ENCODE measurements at places on chromosomes 5 and 9.
A peak's percentile ranks its signal among the peaks of the same experiment; 100 is the strongest.

DNA sequence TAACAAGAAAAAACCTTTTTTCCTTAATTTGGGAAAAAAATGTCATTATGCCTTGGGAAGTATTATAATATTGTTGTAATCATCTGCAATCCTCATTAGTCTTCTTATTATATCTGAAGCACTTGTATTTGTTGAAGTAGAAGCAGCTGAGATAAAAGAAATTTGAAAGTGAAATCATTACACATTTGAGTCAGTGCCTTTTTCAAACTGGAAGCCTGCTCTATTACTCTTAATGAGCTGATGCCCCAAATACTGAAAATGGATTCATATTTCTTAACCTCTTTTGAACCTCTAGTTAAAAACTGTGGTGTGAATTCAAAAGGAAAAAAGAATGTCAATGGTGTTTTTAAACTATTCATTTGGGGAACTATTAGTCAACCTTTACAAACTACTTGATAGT, 1027.7 kb downstream of the NR2F1-AS1 start:
- no peak for DNase-seq

- DNase-seq = no peak
Measured at GRCh38 chr5:113344973-113345940, 89.5 kb downstream of the TSSK1B start.

- no peak for DNase-seq
Measured at GRCh38 chr9:70656281-70656680, 241.8 kb upstream of the KLF9 start.

- DNase-seq = no peak
Measured at GRCh38 chr5:68290260-68290674, 74.7 kb downstream of the PIK3R1 start.

DNA sequence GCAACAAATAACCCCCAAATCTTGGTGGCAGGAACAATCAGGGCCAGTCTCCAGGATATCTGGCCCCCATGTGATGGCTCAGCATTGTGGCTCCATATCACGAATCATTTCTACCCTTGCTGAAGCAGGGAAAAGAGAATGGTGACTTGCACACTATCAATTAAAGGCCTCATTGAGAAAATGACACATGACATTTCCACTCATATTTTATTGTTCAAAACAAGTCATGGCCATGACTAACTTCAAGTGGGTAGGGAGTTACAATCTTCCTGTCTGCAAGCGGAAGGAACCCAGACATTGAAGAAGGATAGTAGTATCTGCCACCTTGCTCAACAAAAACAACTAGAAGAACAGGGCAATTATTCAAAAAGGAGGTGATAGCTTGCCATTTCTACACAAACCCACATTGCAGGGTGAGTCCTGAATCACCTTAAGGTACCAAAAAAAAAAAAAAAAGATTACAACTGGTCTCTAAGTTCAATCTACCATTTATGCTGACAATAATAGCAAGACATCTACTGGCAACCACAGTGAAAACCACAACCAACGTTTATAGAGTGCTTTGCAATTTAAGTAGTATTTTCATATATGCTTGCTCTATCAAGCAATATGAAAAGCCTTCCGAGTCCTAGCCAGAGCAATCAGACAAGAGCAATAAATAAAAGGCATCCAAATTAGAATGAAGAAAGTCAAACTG, 186.7 kb upstream of the DAPK1 start:
- no peak for DNase-seq

DNA sequence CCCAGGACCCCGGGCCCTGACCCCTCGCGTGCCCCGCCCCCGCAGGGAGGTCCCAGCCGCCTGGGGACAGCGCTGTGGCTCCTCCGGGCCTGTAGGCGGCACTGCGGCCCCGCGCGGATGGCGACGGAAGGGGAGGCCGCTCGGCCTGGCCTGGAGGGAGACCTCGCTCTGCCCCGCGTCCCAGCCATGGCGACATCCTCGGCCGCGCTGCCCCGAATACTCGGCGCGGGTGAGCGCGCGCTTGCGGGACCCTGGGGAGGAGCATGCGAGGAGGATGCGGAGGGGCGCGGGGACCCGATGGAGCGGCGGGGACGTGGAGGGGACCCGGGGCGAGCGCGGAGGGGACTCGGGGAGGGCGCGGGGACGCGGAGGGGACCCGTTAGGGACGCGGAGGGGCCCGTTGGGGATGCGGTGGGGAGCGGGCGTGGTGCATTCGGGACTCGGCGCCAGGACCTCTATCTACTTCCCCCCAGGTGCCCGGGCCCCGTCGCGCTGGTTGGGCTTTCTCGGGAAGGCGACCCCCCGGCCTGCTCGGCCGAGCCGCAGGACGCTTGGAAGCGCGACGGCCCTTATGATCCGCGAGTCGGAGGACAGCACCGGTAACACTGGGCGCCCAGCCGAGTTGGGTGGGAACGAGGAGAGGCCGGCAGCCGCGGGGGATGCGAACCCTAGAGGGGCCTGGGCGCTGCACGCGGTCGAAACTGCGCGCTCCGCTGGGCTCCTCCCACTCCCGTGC, at the start of gene MRPS2:
Gene MRPS2, plus strand, starts transcription at position 158 of the 736 bp plus-strand sequence. Its CDS starts 29 bp downstream, at position 187.
- peak; percentile 79 for DNase-seq

- no peak for DNase-seq
Measured at GRCh38 chr5:127834094-127834531, 130.9 kb downstream of the CCDC192 start.

GRCh38 chr5:62259699-62260250, 46.2 kb upstream of the KIF2A start:
- DNase-seq = no peak

GRCh38 chr5:93586736-93587596, 3.9 kb downstream of the NR2F1 start:
- no peak for DNase-seq

- no peak for DNase-seq
Measured at GRCh38 chr5:73378070-73378469, 70.5 kb downstream of the FOXD1 start.

GRCh38 chr5:154611341-154611767, 133.3 kb upstream of the HAND1 start:
- DNase-seq = no peak

DNA sequence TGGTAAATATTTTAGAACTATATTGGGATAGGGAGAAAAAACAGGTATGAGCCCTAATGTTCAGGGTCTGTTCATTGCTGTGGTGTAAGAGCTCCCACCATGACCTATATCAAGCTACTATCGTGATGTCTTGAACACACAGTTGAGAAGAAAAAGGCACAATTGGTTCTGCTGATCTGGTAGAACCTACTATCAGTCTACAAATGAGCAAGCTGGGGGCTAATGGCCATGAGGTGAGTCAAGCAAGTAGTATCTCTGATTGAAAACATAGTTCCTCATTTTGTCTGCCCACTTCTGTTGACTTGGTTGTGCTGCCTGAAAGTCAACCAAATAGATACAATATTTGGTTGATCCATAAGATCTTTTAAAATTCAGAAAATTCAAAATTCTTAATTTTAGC, 1026.3 kb downstream of the CDH12 start:
- DNase-seq = no peak

DNA sequence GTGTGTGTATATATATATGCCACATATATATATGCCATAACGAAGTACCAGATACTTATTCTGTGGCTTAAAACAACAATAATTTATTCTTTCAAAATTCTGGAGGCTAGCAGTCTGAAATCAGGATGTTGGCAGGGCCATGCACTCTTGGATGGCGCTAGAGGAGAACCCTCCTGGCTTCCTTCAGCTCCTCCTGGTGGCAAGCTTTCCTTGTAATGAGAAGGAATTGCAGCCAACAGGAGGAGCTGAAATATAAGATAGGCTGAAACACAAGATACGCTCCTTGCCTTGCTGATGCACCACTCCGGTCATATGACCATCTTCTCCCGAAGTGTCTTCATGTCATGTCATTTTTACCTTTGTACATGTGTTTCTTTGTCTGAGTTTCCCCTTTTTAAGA, 368.1 kb upstream of the CTNND2 start:
- DNase-seq = no peak

DNA sequence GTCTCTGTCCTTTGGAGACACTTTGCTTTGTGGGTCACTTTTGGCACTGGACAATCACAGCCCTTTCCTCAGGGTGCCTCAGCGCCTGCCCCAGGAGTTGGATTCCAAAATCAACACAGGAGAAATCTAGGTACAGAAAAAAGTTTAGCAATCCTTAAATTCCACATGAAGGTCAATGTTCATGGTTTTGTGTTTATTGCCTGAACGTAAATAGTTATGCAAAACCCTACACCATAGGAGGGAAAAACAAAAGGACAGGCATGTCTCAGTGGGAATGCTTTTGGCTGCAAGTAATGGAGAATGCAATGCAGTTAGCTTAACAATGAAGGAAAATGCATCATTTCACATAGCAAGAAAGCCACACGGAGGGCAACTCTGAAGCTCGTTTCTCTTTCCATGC, 6.5 kb upstream of the HMCN2 start:
- DNase-seq = no peak

DNA sequence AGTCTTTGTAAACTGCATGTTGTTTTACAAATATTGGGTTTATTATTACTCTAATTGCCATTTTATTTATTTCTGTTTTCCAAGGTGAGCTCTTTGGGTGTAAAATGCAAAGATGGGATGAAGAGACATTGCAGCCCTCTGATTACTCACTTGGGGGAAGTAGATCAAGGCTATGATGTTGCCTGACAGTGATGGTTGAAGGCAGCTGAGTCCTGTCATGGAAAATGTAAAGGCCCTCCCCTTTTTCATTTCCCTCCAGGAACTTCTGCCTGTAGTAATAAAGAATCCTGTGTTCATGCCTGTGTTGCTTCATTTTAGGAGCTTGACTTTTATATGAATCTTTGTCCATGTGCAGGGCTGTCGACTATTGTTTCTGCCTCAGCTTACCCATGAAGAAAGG, 605.4 kb upstream of the CLINT1 start:
- DNase-seq = peak; percentile 15

DNA sequence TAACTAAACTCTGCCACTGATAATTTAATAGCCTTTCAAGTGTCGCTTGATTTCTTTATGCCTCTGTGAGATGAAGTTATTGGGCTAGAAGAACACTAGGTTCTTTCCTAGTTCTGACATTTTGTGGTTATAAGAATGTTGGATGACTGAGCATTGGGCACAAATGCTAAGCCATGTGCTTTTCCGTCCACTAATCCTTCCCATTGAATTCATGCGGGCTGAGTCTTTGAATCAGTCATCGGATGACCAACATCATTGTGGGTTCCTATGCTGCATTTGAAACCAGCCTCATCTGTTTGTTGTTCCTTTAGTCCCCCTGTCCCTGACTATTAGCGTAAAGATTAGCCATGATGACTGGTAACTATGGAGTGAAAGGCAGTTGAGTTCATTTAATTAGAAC, 58.5 kb downstream of the ALDH1A1 start:
- no peak for DNase-seq

DNA sequence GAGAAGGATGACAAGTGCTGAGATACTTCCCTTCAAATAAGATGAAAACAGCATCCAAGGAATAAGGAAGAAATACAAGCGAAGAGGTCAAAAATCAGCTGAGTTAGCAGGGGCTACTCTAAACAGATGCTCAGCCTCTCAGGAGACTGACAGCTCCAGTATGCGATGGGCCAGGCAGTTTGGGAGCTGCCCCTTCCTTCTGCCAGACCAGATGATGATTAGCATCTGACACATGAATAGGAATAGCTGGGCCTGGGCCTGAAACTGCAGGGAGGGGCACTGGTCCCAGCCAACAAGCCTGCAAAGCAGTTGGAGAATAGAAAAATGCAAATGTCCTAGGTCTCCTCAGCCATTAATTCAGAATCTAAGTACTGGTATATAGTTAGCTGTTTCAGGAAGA, 13.1 kb upstream of the MAP3K1 start:
- DNase-seq = no peak

DNA sequence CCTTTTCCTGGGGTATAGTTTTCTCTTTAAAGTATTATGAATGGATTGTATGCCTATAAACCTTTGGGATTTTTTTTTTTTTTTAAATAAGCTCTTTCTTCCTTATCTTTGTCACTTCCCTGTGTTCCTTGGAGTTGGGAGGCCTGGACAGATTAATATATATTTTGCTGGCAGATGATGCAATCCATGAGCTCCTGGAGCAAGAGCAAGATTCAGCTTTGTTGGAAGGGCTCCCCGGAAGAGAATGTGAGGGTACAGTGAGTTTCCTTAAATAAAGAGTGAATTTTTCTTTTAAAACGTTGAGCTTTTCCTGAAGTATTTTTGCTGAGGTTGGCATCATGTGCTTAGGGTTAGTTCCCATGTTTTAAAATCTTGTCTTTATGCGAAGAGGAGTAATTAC, 98.7 kb upstream of the SLC28A3 start:
- no peak for DNase-seq

DNA sequence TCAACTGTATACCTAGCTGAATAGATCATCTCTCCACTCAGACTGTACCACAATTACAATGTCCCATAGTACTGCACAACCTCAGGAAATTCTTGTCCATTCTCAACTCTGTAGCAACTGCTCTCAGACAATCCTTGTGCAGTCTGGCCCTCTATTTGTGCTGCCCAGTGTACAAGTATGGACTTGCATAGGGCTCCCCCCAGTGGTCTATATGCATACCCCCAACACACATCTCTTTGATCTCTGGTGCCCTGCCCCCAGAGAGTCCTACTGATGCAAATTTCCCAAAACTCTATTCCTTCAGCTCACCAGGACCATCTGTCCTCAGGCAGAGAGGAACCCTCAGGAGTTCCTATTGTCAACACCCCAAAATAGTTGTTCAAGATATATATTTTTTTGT, 205.3 kb downstream of the SLCO4C1 start:
- no peak for DNase-seq

DNA sequence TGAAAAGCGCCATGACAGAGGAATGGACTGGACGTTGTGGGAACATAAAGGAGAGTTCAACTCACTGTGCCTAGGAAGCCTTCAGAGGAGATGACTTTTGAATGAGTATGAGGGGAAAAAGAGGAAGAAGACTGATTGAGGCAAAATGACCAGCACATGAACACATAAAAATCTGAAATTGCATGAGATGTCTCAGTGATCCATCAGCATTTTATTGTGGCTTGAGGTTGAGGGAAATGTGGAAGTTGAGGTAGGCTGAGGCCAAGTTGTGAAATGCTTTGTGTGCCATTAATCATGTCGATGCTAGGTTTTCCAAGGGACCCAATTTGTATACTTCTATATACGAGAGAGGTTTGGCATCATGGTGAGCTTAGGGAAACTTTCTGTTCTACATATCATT, 140.9 kb upstream of the TLX3 start:
- DNase-seq = peak; percentile 56

- DNase-seq = no peak
Measured at GRCh38 chr9:134719331-134719730, 77.7 kb downstream of the COL5A1 start.

DNA sequence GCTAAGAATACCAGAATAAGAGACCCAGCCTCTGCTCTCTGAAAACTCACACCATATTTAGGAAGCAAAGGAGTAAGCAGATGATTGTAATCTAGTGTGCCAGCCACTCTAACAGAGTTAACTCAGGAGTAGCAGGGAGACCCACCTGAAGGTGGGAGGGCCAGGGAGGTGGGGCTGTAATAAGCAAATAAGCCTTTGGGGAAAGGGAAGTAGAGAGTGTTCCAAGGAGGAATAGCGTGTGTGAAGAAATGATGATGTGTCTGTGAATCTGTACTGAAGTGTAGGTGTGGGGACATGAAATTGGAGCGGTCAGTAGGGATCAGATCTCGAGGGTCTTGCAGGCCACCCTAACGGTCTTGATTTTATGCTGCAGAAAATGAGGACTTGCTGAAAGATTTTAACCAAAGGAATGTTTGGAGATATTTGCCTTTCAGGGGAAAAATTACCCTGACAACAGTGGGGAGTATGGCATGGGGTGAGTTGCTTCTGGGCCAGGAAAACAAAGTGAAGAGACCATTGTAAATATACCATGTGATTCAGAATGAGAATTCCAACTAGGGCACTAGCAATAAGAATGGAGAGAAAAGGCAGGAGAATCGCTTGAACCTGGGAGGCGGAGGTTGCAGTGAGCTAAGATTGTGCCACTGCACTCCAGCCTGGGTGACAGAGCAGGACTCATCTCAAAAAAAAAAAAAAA, 44.1 kb upstream of the FSD1L start:
- no peak for DNase-seq

Data from inflammatory macrophage treated with lipopolysaccharide for 1 hour (primary cell).